ENCODE measurements at places on chromosomes 12 and 14.

DNA sequence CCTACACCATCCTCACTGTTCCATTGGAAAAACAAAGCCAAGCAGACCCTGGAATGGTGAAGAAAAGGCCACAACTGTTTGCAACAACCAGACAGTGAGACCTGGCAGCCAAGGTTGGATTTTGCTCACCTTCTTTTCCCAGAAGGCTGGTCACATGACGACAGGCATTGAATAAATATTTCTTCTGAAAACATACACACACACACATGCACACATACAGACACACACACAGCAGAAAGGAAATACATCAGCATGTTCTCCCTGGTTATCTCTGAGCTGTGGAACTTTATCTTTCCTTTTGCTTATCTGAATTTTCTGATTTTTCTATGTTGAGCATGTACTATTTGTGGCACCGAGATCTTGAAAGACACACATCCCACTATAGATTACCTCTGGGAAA is 38.0 kb upstream of the CCDC60 start:
- DNase-seq = no peak

DNA sequence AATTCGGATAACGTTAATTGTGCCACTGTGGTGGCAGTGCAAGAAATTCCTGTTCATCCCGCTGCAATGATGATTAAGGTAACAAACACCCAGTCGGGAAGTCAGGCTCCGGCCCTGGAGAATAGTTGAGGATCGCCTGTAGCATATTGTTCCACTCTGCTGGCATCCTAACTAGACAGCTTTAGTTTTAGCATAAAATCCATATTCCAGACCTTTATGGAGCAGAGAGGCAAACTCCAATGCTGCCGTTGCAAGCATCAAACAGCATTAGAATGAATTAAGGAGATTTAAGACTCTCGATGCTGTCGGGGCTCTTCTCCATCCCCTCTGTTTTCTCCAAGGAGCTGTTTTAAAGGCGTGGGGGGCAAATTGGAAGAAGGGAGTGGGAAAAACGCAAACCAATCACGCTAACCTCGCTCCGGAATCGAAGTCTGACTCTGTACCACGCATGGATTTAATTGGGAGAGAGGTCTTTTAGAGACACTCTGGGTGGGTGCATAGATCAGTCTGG is 660.4 kb downstream of the VRK1 start:
- DNase-seq = no peak

GRCh38 chr14:85247071-85247470 is 282.9 kb upstream of the FLRT2 start:
- no peak for DNase-seq

DNA sequence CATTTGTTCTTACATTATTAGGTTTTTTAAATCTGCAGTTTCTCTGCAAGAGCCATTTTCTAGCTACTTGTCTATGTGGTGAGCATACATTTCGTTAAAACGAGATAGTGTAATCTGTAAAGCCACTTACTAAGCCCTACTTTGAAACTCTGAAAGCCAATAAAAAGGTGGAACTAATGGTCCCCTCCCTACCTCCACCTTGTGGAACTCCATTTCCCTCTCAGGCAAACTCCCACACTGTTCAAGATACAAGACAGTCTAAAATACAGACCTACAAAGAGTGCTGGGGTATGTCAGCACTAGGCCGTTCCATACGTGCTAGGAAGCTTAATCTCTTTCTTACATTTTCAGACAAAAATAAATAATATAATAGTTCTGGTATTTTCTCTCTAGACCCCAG is 74.1 kb downstream of the DUSP6 start:
- DNase-seq = no peak

DNA sequence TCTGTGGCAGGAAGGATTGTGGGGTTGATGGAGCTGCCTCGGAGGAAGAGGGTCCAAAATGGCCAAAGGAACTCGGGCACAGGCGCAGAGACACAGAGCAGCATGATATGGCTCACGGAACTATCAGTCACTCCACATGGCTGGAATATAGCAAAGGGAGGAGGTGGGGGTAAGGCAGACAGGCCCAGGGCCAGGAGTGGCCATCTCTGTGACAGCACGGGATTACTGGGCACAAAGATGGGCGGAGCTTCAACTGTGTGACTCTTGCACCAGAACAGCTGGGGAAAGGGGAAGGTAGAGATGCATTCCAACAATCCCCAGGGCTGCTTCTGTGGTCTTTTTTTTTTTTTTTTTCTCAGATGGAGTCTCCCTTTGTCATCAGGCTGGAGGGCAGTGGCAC is 24.8 kb upstream of the EML1 start:
- no peak for DNase-seq

DNA sequence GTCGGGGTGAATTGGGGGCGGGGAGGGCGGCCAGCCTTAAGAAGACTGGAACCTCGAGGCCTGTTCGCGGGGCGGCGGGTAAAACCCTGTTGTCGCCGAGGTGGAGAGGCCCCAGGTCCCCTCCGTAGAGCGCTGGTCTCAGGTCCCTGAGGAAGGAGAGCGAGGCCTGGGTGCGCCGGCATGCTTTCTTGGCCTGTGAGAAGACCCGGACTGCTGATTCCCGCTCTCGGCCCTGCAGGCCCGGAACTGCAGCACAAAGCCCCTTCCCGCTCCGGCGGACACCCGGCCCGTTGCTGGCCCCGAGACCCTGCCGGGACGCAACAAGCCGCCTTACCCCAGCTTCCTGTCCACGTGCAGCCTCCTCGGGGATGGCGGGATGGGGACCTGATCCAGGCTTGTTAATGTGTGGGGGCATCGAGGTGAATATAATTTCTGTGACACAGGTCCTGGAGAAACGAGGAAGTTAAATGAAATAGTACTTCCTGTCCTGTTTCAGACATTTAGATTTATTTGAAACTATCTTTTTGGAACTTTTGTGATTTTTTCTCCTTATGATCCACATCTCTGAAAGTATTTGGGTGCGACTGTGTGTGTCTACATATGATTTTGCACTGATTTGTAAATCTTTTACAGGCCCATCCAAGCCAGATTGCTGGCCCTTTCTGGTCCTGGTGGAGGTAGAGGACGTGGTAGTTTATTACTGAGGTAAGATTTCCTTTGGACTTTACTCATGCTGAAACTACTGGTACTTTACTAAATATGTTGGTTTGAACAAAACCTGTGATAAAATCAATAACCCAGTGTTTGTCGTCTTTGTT is 600 bp downstream of the PNN start:
- no peak for DNase-seq

DNA sequence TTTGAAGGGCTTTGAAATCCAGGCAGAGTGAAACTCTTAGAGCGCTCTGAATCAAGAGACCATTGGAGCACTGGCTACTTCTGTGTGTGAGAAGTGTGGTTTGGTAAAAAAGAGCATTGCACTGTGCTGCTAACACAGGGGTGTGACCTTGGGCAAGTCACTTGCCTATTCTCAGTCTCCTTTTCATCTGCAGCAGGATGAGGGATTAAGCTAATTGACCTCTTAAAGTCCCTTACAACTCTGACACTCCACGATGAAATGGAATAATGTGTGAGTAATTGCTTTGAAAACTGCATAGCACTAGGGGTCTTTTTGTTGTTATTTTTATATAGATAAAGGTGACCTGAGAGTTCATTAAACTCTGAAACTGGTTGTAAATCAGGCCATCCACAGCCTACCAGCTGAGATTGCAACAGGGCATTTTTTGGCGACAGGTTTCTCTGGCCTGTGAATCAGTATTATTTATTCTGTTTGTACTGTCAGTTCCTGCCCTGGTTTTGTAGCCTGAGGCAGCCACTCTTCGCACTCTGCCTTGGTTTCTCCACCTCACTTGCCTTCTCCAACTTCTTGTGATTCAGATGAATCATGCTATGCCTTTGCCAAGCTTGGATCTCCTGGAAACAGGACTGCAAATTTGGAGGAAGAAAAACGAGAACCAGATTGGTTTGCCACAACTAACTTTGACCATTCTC is 159.9 kb upstream of the PARP11 start:
- DNase-seq = no peak

- no peak for DNase-seq
Measured at GRCh38 chr12:79927772-79928474, 7.0 kb downstream of the PPP1R12A start.

GRCh38 chr14:53952533-53952932 is 4.1 kb downstream of the BMP4 start:
- DNase-seq = no peak

DNA sequence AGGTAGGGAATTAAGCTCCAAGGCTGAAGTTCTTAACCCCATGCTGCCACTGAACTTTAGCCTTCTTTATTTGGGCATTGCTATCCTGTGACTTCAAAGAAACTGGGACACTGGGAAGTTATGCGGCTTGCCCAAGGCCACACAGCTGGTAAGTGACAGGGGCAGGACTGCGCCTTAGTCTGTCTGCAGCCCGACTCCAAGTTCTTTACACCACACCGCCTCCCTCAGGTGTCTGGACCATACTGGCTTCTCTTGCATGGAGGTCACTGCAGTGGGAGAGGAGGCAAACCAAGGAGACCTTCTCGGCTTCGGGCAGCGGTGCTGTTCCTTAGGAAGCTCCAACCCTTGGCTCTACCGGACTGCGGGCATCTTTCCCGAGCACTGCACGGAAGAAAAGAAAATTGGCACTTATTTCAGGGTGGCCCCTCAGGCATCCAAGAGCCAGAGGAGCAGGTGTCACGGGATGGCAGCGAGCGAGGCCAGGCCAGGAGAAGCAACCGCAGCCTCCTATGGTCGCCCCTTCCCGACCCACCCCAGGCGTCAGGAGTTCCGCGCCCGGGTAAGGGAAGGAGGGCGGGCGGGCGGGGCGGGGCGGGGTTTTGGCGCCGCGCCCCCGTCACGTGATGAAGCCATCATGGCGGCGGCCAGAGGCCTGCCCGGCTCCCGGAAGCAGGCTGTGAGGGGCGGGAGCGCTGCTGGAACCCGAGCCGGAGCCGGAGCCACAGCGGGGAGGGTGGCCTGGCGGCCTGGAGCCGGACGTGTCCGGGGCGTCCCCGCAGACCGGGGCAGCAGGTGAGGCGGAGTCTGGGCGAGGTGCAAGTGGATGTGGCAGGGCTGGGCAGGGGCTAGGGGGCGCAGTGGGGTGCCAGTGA is 16.4 kb upstream of the ESPL1 start:
- peak; percentile 70 for DNase-seq

GRCh38 chr12:95626854-95627253 is 75.6 kb upstream of the USP44 start:
- no peak for DNase-seq

DNA sequence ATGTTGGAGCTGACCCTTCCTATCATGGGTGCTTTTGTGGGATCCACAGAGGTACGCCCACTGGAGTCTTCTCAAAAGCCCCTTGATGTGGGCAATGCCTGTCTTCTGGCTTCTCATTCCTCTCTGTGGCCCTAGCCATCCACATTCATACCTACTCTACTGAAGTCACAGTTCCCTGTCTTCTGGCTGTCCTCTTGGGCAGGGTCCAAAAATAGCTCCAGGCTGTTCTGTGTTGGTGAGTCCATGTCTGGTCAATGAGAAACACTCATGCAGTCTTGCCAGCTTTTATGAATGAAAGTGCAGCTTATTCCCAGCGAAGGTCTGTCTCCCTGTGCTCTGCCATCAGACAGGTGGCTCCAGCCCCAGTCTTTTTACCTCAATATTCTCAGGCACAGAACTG is 135.9 kb upstream of the MDM1 start:
- DNase-seq = no peak

- no peak for DNase-seq
Measured at GRCh38 chr12:14256121-14256520, 109.4 kb upstream of the ATF7IP start.

DNA sequence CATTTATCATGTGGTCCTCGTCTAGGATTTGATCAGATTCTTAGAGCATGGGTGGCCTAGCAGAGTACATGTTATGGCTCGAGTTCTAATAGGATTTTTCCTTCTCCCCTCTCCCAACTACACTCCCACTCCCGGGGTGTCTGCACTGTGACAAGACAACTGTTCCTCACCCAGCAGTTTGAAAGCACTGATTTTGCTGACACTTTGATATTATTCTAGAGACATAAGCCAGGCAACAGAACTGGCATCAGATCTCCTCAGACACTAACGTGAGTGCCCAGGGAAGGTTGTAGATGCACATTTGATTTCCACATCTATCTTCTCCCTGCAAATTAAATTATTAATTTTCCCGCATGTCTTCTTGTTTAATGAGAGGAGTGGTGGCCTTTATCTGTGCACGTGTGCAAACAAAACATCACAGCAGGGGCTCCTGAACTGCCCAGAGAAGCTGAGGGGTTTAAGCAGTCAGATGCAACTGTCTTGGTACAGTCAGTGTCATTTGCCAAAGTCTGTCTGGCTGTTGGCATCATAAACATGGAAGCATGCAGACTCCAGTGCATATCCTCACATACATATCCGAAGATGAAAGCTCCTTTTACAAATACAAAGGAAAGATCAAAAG is 491.8 kb downstream of the NPAS3 start:
- DNase-seq = no peak

DNA sequence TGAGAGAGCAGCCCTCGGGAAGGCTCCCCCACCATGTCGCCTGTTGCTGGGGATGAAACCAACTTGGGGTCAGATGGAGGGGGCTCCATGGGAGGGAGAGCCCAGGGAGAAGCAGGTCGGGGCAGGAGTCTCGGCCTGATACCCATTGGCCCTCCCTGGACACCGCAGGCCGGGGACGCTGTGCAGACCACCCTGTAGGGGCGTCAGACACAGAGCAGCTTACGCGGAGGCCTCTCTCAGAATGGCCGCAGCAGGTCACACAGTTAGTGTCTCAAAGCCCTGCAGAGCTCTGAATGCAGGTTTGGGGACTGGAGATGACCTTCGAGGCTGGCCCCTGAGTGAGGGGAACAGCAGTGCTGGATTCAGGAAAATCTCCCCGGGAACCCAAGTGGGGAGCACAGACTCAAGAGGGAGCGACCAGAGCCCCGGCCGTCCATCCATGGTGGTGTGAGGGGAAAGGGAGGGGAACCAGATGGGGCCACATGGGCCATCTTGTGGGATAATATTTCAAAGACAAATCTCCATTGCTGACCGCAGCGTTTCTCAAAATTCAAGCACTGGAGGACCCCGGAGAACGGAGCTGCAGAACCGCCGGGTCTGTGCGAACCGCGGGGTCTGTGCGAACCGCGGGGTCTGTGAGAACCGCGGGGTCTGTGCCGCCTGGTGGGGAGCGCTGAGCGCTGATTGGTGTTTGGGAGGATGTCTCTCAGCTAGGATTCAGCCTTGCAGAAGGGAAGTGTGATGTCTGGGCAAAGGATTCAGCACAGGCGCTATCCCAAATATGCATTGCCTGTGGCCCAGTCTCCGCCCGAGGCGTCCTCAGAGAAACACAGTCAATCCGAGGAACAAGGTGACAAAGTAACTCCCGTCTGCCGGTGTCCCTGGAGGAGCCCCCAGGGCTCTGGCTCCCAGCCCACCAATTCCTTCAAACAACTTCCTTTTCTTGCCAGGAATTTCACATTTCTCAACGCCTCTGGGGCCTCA is 324.4 kb upstream of the RTL1 start:
- no peak for DNase-seq

- no peak for DNase-seq
Measured at GRCh38 chr14:80465546-80466220, 254.4 kb upstream of the DIO2 start.

DNA sequence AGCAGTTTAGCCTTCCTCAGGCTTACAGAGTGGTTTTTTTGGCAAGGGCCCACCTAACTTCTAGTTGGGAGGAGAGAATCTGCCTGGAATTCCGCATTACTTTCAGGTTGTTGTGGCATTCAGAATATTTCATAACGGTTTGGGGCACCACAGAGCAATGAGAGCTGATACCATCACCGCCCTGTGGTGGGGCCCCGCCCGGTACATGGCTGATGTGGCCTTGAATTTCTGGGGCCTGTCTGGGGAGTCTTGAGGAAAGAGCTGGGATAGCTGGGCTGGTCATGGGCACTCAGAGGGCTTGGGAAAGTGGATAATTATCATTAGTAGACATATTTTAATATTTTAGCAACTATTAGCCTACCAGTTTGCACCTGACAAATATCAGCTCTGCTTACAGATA is 4.2 kb downstream of the TESPA1 start:
- DNase-seq = no peak

All from CMK (cell line).